Mammary epithelial cell (primary cell): ENCODE measurements at places on chromosomes 4 and X.
A peak's percentile ranks its signal among the peaks of the same experiment; 100 is the strongest.

DNA sequence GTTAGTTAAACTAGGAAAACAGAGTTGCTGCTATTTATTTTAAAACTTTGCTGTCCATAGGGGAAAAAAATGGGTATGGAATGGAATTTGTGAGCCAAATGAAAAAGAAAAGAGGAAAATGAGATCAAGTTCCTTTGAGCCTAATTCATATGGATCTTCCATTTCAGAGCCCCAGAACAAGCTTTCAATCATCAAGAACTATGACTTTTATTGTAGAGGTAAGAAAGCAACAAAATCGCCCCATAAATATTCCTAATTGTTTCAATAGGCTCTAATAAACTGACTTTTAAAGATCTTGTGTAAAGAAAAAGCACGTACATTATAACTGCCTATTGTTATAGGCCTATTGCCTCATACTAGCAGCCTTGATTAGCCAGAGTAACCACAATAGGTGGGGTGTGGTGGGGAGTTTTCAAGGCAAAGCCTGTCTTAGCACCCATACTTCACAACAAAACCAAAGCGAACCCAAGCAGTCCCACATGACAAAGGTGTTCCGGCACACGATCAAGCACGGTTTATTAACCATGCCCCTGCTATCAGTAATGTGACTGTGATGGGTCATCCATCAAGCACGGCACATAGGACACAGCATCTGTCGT is 44.4 kb downstream of the RBM47 start:
- peak; percentile 23 for DNase-seq

GRCh38 chr4:183261953-183262775 is 57.9 kb downstream of the CLDN22 start:
- peak; percentile 64 for DNase-seq

GRCh38 chr4:15577508-15577907 is 77.6 kb downstream of the FBXL5 start:
- peak; percentile 2 for DNase-seq

DNA sequence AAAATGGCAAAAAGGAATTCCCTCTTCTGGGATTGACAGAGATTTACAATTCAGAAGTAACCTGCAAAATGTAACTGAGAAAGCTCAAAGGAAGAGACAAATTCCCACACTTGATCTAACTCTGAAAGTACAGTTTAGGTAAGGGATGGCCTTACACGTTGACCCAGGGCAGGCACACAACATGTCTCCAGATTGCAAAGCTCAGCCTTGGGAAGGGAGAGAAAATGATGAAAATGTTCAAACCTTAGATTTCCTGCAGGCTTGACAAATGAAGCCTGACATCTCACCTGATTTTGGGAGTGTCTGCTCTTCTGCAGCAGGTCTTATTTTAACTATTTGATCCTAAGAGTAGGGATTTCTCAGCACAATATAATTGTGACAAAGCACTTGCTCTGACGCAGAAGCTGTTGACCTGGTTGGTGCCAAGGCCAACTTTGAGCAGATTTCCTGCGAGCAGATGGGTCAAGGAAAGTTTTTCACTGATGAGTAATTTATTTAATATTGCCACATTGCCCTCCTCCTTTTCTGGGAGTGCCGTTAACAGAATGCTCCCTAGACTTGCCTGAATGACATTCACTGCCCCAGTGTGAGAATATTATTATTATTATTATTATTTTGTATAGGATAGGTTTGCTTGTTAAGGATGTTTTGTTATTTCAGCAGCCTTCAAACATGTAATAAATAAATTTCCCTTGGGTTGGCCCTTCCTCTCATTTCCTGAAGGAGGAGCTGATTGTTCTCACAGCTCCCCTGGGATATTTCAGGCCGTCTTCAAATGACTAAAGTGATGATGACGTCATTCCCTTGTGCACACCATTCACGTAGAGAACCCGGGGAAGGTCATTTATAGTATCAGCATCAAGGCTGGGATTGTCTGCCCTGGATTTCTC is 157.1 kb downstream of the VEGFC start:
- DNase-seq, result peak; percentile 91

DNA sequence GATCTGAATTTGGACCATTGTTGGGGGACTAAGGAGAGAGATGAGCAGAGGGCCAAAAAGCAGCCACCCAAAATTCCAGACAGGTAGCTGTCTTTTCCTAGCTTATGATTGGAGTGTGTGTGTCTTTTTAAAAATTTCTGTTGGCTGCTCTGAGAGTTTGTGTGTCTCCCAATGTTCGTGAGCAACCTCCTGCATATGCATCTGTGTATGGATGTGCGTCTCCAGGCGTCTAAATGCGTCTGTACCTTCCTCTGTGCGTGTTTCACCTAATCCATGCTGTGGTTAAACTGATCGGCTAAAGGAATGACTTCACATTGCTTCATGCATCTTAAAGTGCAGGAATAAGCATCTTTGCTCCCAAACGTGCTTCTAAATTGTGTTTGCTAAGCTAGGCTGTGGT is 65.5 kb upstream of the LAS1L start:
- no peak for DNase-seq

- DNase-seq, result no peak
Measured at GRCh38 chrX:23773601-23774175, 9.3 kb upstream of the SAT1 start.

DNA sequence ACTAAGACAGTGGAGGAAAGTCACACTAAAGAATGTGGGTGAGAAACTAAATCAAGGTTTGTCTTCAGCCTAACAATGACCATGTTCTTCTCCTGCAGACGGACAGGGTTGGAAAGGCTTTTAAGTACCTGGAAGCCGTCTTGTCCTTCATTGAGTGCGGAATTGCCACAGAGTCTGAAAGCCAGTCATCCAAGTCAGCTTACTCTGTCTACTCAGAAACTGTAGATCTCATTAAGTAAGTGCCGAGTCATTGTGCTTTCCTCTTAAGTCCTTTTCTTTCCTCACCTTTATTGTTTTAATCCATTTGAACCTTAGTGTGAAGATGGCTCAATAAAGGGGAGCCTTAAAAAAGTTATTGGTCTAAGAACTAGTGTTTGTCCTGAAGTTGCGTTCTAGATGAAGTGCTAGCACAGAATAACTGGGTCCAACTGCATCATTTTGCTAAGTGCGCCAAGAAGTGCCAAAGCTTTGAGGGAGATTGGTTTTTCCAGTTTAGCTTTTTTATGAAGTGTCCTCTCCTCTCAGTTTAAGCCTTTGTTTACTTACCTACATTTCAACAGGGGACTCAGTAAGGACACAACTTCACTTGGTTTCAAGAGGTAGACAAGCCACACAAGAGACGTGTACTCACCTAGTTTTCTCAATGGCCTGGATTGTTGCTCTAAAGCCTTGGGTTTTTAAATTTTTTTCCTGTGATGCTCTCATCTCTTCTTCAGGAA is 89.3 kb downstream of the KLHL8 start:
- DNase-seq, result no peak

- DNase-seq, result peak; percentile 71
Measured at GRCh38 chrX:10356979-10357378, 200.2 kb downstream of the CLCN4 start.

DNA sequence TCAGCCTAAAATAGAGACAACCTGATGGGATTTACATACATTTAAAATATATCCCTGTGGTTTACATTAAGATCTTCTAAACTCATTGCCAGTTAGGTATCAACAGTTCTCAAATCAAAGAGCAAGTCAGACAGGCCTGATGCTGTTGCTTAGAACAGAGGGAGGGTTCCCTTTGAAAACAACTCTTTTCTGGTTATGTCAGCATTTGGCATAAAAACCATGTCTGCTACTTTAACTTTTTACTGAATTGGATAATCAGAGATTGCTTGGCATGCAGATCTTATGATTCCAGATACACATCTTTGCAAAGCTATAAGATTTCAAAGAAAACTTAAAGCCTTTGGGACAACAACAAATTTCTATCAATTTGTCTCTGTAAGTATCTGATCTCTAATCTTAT is 140.8 kb downstream of the CPE start:
- no peak for DNase-seq

- DNase-seq, result no peak
Measured at GRCh38 chr4:30553706-30554105, 166.5 kb upstream of the PCDH7 start.
